ENCODE measurements at places on chromosomes 12 and 14. TPM values are rescaled to one million over a fixed set of nuclear protein-coding genes. Genes with fewer than 3 reads are reported as not detected.

CLEC6A gene
- total RNA-seq = not detected

SLC5A8 gene
- total RNA-seq = not detected

DUSP16 gene
- total RNA-seq = 19.5 TPM

SERPINA12 gene
- total RNA-seq = not detected

SLCO1B1 gene
- total RNA-seq = not detected

REM2 gene
- 0.43 TPM for total RNA-seq

SERPINA10 gene
- not detected for total RNA-seq

TMEM119 gene
- total RNA-seq = 72.5 TPM

TAS2R19 gene
- 5.9 TPM for total RNA-seq

TAS2R50 gene
- total RNA-seq = 3.2 TPM

DNA sequence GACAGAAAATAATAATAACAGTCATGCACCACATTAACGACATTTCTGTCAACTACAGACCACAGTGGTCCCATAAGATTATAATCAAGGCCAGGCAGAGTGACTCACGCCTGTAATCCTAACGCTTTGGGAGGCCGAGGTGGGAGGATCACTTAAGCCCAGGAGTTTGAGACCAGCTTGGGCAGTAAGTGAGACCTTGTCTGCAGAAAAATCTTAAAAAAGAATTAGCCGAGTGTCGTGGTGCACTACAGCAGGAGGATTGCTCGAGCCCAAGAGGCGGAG is 8.6 kb downstream of the NAB2 start:
- peak; percentile 35 for DNase-seq

DNA sequence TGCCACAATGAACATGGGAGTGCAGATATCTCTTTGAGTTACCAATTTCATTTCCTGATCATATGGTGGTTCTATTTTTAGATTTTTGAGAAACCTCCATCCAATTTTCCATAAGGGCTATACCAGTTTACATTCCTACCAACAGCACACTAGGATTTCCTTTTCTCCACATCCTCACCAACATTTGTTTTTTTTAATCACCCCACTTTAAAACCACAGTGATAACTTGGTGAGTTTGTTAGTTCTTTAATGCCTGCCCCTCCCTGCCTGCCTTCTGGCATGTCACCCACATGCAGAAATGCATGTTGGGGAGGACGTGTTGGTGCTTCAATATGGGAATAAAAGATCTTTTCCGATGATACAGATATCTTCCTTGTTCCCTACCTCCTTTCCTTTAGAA is 167.9 kb downstream of the CAND1 start:
- DNase-seq = no peak

- DNase-seq = peak; percentile 91
Measured at GRCh38 chr14:71855399-71856036, 76.7 kb upstream of the RGS6 start.

DNA sequence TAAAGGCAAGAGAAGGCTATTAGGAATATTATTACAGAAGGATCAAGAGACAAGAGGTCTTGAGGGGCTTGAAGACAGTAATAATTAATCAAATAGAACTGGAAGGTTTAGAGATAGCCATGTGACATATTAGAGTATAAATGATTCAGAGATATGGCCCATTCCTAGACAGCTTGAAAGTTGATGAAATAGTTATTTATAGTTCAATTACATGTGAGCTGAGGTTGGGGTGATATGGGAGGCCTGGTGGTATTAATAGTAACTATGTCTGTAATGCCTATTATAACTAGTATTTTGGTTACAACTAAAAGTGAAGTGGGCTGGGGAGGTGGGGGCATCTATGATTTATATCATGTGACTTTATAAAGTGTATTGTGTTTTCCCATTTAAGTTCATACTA is 14.1 kb upstream of the MIS18BP1 start:
- no peak for DNase-seq

GRCh38 chr12:2276288-2277033 is 223.7 kb downstream of the CACNA1C start:
- DNase-seq = no peak

- no peak for DNase-seq
Measured at GRCh38 chr12:75706786-75707605, 195.6 kb upstream of the KRR1 start.

DNA sequence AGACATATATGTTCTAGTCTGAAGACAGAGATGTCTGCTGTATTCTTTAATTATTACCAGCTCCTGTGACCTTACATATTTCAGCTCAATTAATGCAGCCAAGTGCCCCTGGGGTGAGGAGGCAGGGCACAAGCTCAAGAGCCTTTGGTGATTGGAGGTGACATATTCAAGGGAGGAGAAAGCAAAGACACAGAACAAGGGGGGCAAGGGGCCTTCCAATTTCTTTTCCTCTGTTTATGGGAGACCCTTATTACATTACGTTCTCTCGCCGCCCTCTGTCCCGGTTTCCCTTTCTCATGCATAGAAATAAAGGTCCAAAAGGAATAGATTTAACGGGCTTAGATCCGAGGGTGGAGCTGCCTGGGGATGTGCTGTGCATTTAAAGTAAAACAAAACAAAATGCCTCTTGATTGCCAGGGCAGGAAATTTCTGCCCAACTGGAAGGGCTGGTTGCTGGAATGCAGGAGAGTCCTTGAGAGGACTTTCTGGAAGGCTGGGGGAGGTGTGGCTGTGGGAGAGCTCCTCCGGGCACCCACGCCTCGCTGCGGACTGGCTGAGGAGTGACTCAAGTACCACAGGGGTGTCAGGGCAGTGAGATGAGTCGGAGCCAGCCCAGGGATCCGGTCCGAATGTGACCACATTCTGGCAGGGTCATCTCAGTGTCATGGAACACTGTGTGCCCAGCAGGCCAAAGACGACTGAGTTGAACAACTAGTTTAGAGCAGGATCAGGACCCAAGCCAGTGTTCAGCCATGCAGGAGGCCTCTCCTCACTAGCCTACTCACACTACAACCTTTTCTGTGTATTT is 32.1 kb upstream of the GSG1 start:
- DNase-seq = peak; percentile 87

GRCh38 chr12:69161829-69162228 is 77.5 kb upstream of the CPSF6 start:
- DNase-seq = no peak

DNA sequence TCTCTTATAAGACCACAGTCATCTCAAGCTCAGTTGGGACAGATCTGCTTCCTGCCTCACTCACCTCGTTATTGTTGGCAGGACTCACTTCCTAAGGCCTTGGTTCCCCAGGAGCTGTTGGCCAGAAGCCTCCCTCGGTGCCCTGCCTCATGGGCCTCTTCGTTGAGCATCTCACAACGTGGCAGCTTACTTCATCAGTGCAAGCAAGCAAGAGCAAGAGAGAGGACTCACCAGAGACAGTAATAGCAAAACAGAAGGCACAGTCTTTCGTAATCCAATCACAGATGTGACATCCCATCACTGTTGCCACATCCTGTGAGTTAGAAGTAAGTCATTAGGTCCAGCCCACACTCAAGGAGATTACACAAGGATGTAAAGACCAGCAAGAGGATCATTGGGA is 5.1 kb upstream of the NUMB start:
- DNase-seq = peak; percentile 86

- no peak for DNase-seq
Measured at GRCh38 chr14:68462683-68463082, 330.2 kb downstream of the ZFP36L1 start.

DNA sequence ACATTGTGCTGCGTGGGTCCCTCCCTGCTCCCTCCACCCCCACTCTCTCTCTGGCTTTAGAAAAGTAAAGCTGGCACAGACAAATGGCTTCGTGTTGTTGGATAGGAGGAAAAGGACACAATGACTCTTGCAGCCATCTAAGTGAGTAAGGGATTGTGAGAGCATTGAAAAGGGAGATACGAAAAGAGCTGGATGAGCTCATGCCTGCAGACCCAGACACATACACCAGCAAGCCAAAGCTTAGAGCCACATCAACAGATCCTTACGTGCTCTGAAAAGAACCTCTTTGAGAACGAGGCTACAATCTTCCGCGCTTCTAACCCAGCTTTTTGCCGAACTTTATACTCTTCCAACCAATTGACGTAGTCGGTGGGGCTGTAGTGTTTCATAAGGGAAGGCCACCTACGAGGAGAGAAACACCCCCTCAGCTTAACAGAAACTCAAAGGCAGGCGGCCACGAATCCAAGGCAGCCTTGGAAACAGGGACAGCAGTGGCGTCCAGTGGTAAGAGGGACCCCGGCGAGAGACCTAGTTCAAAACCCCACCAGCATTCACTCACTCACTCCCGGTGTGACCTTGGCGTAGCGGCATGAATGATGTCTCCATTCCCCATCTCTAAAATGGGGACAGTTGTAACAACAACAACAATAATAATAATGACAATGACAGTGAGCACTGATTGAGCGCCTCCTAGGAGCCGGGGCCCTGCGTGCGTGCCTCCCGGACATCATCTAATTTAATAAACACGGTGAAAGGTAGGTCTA is 1.1 kb downstream of the FBXO21 start:
- no peak for DNase-seq

DNA sequence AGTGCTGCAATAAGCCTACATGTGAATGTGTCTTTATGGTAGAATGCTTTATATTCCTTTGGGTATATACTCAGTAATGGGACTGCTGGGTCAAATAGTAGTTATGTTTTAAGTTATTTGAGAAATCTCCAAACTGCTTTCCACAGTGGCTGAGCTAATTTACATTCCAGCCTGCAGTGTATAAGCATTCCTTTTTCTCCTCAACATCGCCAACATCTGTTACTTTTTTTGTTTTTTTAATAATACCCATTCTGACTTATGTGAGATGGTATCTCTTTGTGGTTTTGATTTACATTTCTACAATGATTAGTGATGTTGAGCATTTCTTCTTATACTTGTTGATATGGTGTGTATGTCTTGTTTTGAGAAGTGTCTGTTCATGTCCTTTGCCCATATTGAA is 1186.2 kb downstream of the BCL11B start:
- DNase-seq = no peak

DNA sequence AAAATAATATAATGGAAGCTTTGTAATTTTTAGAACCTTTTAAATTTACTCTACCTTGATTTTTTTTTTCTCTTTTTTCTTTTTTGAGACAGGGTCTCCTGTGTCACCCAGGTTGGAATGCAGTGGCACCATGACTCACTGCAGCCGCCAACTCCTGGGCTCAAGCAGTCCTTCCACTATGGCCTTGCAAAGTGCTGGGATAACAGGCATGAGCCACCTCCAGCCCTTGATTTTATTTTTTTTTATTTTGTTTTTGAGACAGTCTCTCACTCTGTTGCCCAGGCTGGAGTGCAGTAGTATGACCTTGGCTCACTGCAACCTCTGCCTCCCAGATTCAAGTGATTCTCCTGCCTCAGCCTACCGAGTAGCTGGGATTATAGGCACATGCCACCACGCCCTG is 65.3 kb upstream of the TRAF3 start:
- no peak for DNase-seq

DNA sequence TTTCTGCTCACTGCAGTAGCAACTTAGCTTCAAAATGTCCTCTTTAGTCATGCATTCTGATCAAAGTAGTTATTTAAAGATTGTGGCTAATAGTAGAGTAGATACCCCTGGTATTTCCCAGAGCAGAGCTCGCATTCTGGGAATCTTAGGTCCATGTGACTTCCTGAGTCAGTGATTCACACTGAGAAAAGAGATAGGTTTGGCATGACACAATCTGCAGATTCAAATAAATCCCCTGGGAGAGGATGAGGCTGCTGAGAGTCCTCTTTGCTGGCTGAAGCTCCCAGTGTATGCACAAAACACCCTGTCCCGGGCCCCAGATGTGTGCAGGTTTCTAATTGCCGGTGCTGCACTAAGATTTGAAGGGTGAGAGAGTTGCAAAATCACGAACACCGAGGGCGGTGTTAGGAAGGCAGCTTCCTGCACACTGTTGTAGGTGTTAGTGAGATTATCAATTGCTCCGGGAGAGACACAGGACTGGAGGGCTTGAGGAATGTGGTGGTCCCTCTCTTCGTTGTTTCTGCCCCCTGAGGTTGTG is 233.2 kb downstream of the NRXN3 start:
- no peak for DNase-seq

DNA sequence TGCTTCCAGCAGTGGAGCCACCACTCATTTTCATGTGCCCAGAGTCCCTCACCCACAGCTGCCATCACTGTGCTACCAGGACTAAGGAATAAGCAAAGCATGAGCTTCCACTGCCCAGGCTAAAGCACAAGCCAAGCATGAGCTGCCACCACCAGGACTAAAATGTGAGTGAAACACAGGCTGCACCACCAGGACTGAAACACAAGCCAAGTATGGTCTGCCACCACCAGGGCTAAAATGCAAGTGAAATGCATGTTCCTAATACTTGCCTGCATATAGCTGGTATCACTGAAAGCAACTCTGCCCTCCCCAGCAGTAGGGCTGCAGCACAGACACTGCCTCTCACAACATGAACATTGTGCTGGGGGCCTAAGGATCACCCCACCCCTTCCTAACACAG is 30.0 kb downstream of the CEP83 start:
- no peak for DNase-seq

DNA sequence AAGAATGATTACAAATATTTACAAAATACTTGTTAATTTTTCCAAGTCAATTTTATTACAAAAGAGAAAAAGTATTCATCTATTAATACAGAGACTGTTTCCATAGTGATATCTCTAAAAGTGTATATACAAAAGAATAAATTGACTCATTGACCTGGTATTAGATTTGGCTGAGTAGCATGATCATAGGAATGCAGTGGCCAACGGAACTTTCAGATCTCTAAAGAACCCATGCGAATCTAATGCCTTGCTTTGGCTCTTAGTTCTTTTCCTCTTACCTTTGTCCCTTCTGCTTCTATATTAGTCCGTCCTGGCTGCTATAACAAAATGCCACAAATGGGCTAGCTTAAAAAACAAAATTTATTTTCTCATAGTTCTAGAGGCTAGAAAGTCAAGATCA is 717.8 kb downstream of the TMTC2 start:
- DNase-seq = no peak

DNA sequence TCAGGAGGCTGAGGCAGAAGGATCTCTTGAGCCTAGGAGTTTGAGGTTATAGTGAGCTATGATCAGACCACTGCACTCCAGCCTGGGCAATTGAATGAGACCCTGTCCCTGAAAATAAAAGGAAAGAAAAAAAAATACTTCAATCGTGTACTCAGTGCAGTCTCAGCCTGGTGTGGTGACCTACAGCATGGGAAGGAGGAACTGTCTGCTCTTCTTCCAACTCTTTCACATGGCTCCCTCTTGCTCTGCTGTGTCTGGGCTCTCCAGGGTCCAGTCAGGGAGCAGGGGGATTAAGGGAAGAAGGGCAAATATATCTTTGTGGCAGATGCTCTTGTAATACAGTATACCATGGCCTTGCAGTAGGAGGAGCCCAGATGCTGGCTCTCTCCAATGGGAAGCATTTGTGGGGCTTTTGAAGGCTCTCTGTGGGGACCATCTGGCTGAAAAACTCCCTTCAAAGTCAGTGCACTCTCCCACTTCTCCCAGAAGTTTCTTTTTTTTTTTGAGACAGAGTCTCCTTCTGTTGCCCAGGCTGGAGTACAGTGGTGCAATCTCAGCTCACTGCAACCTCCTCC is 76.6 kb upstream of the TMPO start:
- DNase-seq = no peak

- DNase-seq = no peak
Measured at GRCh38 chr12:113059071-113059595, 2.6 kb downstream of the DTX1 start.
